ENCODE measurements at places on chromosomes 7 and 10.

DNA sequence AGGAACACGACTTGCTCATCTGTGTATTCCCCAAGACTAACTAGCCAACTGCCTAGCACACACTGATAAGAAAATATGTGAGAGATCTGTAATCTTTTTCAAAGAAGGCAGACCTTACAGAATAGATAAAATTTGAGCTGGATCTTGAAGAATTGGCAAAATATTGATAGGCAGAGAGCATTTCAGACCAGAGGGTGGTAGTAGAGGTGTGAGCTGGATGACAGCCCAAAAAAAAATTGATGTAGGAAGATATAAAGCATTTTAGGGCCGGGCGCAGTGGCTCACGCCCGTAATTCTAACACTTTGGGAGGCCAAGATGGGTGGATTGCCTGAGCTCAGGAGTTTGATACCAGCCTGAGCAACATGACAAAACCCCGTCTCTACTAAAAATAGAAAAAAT, 1.2 kb upstream of the ZNF746 start:
- no peak for DNase-seq

GRCh38 chr10:97849687-97850402, at the start of gene GOLGA7B:
GOLGA7B (plus strand) TSS chr10:97849843; CDS start chr10:97850304, 461 bp downstream.
- DNase-seq, result no peak

DNA sequence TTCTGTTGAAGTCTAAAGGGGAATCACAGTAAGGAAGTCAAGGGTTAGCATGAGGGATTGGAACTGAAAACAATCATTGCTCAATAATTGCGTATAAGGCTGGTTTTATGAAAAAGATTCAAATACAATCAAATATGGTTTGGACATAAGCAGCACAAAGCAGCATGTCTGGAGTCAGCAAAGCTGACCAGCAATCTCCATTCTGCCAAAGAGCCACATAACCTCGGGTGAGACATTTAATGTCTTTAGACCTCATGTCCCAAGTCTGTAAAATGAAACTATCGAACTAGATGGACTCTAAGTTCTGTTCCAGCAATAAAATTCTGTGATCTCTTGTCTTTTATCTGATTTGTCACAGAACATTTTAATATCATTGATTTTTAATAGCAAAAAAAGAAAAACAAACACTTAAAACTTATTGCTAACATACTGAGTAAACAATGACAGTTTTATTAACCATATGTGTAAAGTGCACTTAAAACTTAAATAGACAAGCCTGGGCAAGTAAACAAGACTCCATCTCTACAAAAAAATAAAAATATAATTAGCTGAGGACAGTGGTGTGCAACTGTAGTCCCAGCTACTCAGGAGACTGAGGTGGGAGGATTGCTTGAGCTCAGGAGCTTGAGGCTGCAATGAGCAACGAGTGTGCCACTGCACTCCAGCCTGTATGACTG, 217.0 kb downstream of the MAGI2 start:
- DNase-seq, result peak; percentile 13

- DNase-seq, result no peak
Observed at GRCh38 chr7:24821045-24821753, 63.9 kb upstream of the GSDME start.

GRCh38 chr7:1987084-1987535, 245.6 kb downstream of the MAD1L1 start:
- no peak for DNase-seq

DNA sequence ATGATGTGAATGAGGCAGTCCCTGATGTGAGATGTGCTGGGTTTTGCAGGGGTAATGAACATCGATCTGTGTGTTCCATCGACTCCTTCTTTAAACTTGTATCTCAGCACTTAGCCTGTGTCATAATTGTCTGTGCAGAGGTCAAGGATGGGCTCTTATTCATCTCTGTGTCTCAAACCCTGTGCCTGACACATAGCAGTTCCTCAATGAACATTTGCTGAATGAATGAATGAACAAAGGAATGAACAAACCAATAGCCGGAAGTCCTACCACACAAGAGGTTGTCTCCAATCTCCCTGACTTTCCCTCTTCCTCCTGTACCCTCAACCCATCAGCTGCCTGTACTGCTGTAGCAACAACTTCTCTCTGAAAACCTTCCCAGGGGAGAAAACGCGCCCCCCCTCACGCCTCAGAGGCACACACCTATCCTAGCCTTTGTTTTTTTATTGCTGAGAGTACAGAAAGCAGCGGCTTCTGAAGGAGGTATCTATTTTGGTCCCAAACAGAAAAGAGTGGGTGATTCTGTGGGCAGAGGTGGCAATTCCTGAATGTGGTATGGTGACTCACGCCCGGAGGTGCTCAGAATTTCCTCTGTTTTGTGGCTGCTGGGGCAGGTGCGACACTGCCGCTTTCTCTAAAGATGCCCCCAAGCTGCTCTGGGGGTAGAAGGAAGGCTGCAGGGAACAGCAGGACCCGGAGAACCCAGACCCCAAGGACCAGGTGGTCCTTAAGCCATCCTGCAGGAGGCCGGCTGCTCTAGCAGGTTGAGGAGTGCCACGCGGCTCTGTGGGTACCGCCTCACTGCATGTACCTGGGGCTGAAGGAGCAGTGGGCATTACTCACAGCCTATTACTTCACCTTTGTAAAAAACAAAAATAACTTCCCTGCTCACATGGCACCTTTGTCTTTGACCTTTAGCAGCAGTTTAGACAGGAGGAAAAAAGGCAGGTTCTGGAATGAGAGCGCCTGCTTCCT, 9.6 kb downstream of the IL2RA start:
- DNase-seq, result no peak

GRCh38 chr7:83271212-83272099, 108.8 kb upstream of the PCLO start:
- DNase-seq, result no peak

DNA sequence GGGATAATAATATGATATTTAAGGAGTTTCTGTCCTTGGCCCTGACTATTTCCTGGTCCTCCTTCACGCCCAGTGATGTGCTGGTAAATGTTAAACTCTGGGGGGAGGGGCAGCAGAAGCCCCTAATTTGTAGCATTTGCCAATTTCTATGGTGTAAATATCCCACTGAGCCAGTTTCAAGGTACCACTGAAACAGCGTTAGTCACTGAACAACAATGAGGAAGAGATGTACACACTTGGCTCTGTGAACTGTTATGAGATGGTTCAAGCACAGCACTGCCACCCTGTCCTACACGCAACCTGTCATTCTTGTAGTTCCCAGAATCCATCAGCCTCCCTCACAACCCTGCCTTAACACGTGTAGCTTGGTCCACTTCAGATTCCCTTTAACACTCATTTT, 39.8 kb downstream of the MET start:
- DNase-seq, result no peak

- DNase-seq, result no peak
Observed at GRCh38 chr7:94389381-94389780, 5.3 kb upstream of the COL1A2 start.

DNA sequence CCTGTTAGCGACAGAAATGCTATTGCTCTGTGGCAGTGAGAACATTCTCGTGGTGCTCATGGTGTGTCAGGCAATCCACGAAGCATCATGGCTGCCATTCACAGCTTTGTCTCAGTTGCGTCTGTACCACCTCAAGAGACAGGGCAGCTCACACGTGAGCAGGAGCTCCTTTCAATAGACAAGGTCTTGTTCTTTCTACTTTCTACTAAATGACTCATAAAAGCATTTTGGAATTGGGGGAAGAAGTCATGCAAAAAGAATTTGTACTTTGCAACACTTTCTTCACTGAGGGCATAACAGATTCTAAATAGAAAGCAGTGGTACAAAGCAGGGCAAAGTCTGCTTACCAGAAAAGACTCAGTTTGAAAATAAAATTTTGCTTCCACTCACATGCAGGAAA, 638.5 kb downstream of the PHTF2 start:
- DNase-seq, result no peak

DNA sequence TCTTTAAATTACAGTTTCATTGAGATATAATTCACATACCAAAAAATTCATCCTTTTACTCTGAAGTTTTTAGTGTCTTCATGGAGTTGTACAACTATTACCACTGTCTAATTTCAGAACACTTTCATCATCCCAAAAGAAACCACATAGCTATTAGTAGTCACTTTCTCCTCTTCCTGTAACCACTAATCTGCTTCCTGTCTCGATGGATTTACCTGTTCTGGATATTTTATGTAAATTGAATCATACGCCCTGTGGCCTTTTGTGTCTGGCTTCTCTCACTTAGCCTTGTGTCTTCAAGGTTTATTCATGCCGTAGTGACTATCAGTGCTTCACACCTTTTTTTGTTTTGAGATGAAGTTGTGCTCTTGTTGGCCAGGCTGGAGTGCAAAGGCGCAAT, 135.5 kb downstream of the DOCK1 start:
- DNase-seq, result no peak

DNA sequence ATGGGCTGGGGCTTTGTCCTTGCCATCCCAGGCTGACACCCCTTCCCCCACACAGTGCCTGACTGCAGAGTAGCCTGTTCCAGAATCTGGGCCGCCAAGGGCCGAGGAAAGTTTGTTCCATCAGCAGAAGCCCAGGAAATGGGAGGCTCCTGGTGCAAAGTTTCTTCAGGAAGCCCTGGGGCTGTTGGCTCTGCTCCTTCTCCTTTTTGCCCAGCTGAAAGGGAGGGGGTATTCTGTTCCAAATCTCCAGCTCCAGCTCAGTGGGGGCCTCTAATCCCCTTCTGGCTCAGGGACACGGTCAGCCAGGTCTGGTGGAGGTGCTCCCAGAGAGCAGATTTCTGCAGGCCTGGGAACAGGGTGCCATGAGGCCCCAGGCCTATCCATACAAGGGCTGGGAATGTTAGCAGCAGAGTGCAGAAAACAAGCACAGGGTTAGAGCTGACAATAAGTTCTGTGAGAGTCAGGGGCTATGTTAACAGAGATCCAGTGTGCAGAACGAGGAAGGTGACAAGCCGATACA, 399.5 kb downstream of the RPS24 start:
- no peak for DNase-seq

- no peak for DNase-seq
Observed at GRCh38 chr7:137980308-137980707, 21.6 kb downstream of the CREB3L2 start.

- DNase-seq, result no peak
Observed at GRCh38 chr7:94054130-94054529, 50.0 kb upstream of the BET1 start.

DNA sequence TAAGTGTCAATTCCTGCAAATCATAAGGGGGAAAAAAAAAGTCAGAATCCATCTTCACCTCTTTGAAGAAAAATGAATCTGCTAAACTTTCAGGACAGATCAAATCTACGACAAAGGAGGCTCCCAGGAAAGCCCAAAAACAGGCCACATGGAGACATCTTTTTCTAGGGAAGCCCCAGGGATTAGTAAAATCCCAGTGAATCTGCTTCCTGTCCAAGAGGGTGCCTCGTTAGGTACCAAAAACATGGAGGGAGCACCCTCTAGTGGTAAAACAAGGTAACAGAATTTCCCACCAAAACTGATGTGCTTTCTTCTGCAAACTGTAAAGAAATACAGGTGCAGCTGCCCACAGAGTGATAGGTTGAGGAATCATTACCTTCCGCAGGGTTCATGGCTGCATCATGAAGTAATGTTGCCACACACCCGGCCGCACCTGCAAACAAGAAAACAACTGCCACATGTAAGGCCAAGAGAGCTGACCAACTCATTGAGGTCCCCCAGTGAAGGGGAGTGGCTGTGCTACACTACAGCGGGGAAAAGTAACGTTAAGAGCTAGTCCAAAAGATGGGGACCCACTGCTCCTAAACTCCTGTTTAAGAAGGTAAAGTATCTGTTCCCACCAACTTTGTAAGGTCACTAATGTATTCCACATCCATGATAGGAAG, 7.9 kb downstream of the SLC25A28 start:
- peak; percentile 4 for DNase-seq

DNA sequence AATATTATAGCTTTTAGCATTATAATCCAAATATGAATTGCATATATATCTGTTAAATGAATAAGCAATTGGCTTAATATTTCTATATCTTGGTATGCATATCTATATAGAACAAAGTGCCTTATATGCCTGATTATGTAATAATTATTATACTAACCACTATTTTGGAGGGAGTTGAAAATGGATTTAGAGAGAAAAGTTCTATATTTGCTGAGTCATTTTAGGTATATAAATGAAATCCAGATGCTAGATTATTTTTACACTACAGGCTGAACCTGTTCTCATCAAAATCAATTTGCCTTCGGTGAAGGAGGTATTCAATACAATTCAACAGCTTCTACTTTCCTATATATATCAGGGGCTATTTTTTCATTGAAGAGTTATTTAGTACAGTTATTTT, 276.4 kb downstream of the PCLO start:
- no peak for DNase-seq

- DNase-seq, result no peak
Observed at GRCh38 chr10:12504628-12505027, 155.3 kb downstream of the CAMK1D start.

- DNase-seq, result no peak
Observed at GRCh38 chr10:22486431-22486830, 141.1 kb downstream of the SPAG6 start.
